Panc1 (cell line): ENCODE measurements at places on chromosomes 4 and X. TPM values are rescaled to one million over a fixed set of nuclear protein-coding genes. Genes with fewer than 3 reads are reported as not detected.

- no peak for DNase-seq
Observed at GRCh38 chrX:84259868-84260267, 71.9 kb upstream of the RPS6KA6 start.

DNA sequence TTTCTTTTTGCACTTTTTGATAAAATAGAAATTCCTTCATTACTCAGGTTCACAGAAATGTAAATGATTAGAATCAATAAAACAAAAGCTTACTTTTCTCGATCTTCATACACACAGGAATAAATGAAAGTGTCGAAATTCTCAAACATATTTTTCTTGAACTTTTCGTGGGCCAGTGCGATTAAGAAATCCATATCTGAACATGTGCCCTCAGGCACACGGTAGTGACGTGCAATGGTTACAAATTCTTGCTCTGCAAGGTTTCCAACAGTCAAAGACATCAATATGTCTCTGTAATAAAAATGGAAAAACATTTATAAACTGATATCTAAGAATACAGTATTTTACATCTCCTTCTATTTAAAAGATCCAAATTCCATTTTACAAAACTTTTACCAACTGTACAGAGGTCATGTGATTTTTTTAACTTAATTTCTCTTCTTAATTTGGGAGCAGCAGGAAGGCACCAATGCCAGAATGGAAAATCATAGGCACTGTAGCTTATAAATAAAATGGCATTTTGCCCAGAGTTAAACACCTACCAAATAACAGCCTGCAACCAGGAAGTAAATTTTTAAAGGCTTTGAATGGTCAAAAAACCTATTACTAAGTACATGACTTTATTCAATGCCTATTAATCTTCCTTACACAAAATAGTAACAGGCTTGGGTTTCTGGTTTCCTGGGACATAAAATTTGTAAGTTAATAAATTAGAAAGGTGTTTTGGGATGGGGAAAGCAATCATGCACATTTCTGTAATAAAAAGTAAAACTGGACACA is 165.0 kb downstream of the EFHC2 start:
- no peak for DNase-seq

GRCh38 chrX:69216446-69216845 is 51.2 kb upstream of the PJA1 start:
- no peak for DNase-seq

- DNase-seq: no peak
Observed at GRCh38 chr4:44912980-44913379, 186.6 kb upstream of the GNPDA2 start.

GRCh38 chr4:107243141-107243781 is 207.1 kb upstream of the DKK2 start:
- DNase-seq: no peak

GRCh38 chrX:38156838-38157237 is 63.8 kb downstream of the SRPX start:
- no peak for DNase-seq

- DNase-seq: no peak
Observed at GRCh38 chrX:69089203-69089602, 76.0 kb downstream of the PJA1 start.

- no peak for DNase-seq
Observed at GRCh38 chr4:109967798-109968520, 55.3 kb downstream of the EGF start.

DNA sequence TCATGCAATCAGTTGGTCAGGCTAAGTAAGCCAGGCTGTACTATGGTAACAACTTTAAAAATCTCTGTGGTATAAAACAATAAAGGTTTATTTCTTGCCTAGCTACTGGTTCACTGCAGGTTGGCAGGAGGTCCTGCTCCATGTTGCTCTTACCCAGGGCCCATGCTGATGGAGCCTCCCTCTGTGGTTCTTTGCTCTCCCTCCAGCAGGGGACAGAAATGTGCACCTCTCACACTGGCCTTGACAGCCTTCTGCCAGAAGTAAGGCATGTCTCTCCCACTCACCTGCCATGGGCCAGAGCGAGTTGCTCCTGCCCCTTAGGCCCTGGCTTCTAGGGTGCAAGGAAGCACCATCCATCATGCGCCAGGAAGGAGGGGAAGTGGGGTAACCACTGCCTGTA is 31.1 kb downstream of the CLDN22 start:
- DNase-seq: no peak

DNA sequence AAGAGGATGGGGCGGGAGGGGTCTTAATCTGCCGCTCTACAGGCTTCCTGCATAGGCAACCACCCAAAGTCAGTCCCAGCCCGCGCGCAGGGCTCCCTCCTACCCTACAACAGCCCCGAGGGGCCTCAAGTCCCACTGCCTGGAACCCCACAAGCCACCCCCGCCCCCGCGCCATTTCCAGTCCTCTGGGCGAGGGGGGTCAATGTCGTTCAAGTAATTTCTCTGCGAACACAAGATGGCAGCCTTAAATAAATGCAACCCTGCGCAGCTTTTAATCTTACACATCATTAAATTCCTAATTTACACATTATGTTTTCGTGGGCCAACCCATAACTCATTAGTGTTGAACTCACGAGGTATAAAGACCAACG is 92.9 kb downstream of the BCOR start:
- no peak for DNase-seq

DNA sequence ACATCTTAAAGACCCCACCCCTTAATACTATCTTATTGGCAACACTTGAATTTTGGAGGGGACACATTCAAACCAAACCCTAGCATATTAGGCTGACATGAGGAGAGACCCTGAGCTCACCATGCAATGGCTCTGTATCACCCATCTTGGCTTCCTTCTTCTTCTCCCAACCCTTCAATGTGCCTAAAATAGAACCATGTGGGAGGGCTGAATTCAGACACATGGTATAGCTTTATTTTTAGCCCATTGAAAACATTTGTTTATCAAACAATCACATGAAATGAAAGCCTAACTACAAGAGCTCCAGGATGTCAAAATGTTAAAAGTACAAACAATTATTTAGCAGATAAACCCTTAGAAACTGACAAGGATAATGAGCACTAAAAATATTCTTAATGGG is 81.6 kb downstream of the RASL11B start:
- no peak for DNase-seq

GRCh38 chrX:49079489-49080428 is at the start of gene WDR45:
WDR45 (minus strand) TSS chrX:49079887; CDS start chrX:49078095, 1,792 bp downstream.
- DNase-seq: no peak

- no peak for DNase-seq
Observed at GRCh38 chr4:41647383-41647782, 101.1 kb downstream of the PHOX2B start.

DNA sequence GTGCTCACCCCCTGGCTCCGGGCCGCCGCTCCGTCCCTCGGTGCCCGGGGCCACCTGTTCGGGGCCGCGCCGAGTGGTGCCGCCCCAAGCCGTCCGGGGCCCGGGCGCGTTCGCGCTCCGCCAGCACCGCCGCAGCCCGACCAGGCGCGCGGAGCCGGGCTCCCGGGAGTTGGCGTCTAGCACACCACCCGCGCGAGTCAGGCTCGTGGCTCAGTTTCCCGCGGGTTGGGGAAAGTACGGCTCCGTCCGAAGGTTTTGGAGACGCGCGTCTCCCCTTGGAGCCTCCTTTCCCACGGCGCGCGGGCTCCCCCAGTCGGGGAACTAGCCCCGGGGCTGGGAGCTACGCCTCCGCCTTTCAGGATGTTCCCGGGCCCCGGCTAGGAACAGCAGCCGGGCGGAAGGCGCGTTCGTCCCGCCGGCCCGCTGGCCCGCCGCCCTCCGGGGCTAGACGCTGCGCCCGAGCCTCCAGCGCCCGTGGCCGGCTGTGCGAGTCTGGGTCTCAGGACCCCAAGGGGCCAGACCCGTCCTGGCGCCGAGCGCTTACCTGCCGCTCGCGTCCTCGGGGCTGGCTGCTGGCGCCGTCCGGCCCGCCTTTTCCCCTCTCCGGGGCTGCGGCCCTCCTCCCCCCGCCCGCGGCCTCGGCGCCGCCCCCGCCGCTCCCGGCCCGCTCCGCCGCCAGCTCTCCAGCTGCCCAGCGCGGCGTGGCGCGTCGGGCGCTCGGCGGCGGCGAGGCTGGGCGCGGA is at the start of gene ADGRG2:
TSS of gene ADGRG2 (minus strand) at position 571 of the 743 bp plus-strand sequence. CDS start 53,634 bp downstream, outside the sequence.
- DNase-seq: no peak

GRCh38 chr4:49032440-49033161 is 46.5 kb downstream of the CWH43 start:
- no peak for DNase-seq

GRCh38 chrX:43910012-43910411 is 27.8 kb upstream of the MAOB start:
- DNase-seq: no peak

DNA sequence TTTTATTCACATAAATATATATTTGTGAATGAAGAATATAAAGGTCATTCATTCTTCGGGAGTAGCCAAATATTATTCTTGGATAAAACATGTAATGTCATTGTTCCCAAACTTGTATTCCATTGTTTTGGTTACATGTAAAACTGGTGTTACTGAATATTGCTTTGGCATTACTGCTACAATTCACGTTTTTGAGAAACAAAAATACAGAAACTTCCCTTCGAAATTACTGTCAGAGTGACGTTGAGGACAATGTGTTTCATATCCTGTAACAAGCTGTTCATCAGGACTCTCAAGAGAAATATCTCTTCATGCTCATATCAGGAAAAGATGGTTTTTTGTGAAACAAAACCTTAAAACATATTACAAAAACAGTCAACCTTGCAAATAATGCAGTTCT is 258.9 kb upstream of the DDX53 start:
- DNase-seq: no peak

- DNase-seq: no peak
Observed at GRCh38 chr4:124307143-124307542, 405.4 kb downstream of the ANKRD50 start.

DNA sequence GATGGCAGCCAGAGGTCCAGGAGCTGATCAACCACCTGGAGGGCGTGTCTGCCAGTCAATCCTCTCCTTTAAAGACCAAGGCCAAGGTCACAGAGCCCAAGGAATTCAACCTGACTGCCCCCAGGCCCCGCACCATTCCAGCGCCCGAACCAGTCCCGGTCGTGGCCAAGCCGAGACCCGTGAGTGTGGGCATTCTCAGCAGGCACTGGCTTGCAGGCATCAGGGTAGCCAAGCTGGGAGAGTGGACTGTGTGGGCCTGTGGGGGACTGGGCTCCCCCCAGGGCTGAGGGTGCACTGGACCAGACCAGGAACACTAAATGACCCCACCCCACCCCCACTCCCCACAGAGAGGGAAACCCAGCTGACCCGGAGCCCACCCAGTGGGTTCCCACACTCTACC is 23.8 kb upstream of the RNF4 start:
- DNase-seq: no peak

DNA sequence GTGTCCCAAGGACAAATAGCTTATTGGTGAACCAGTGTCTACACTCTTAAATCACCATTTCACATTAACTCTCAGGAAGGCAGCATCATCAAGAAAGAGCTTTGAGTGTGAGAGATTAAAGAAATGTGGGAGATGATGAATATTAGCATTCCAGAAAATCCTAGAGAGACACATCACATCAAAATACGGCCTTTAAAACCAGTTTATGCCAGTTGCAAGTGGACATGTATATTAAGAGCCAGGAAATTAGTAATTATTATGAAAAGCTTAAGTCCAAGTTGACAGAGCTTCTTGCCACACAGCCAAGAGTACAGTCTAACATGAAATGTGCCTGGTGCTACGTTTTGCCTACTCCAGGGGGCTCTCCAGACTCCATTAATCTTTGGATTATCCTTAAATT is 503.0 kb upstream of the BOD1L1 start:
- DNase-seq: no peak

DNA sequence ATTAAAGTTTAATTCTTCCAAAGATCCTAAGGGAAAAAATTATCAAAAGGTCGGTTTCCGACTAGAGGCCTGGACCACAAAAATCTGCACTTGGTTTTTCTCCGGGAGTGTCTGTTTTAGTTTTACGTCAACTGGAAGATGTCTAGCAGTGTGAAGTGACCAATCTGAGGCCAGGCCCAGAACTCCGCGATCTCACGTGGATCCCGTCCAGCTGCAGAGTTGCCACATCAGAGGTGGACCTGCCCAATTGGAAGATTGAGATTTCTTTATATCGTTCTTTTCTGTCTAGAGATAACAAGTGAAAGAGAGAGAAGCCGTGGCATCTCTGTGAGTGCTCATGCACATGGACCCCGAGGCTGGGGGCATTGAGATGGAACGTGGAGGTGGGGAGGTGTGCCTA is 115.8 kb downstream of the AFF1 start:
- DNase-seq: no peak

- no peak for DNase-seq
Observed at GRCh38 chr4:186003746-186004145, 65.2 kb upstream of the TLR3 start.

DNA sequence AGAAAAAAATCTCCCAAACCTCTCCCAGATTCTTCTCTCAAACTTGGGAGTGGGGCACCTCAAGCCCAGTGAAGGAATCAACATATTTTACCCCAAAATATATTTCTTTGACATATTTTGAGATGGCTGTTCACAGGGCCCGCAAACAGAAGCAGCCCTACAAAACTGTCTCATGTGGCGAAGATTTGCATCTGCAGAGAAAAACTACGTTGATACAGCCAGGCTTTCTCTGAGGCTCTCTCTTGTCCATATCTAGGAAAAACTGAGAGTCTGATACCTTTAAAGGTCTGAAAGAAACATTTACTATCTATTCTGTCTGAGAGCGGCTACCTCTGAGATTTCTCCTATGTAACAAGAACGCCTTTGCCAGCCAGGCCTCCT is 23.3 kb upstream of the TMSB4X start:
- DNase-seq: no peak

DNA sequence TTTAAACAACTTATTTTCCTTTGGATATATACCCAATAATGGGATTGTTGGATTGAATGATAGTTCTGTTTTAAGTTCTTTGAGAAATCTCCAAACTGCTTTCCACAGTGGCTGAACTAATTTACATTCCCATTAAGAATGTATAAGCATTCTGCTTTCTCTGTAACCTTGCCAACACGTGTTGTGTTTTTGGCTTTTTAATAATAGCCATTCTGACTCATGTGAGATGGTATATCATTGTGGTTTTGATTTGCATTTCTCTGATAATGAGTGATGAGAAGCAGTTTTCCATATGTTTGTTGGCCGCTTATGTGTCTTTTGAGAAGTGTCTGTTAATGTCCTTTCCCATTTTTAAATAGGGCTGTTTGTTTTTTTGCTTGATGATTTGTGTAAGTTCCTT is 155.6 kb upstream of the PITX2 start:
- DNase-seq: no peak

GRCh38 chr4:157043131-157043530 is 32.8 kb upstream of the GLRB start:
- DNase-seq: no peak

PLP1 gene
- total RNA-seq: 0.13 TPM

FAM9B gene
- total RNA-seq: not detected

MFSD8 gene
- 15.1 TPM for total RNA-seq

PROM1 gene
- total RNA-seq: 0.18 TPM

TLL1 gene
- 0.41 TPM for total RNA-seq

SMC1A gene
- 111 TPM for total RNA-seq

BMPR1B gene
- total RNA-seq: 0.62 TPM

PLCXD1 gene
- total RNA-seq: 54.9 TPM
